Fibroblast of skin of back (primary cell): ENCODE measurements at places on chromosomes 2 and 18.
A peak's percentile ranks its signal among the peaks of the same experiment; 100 is the strongest.

DNA sequence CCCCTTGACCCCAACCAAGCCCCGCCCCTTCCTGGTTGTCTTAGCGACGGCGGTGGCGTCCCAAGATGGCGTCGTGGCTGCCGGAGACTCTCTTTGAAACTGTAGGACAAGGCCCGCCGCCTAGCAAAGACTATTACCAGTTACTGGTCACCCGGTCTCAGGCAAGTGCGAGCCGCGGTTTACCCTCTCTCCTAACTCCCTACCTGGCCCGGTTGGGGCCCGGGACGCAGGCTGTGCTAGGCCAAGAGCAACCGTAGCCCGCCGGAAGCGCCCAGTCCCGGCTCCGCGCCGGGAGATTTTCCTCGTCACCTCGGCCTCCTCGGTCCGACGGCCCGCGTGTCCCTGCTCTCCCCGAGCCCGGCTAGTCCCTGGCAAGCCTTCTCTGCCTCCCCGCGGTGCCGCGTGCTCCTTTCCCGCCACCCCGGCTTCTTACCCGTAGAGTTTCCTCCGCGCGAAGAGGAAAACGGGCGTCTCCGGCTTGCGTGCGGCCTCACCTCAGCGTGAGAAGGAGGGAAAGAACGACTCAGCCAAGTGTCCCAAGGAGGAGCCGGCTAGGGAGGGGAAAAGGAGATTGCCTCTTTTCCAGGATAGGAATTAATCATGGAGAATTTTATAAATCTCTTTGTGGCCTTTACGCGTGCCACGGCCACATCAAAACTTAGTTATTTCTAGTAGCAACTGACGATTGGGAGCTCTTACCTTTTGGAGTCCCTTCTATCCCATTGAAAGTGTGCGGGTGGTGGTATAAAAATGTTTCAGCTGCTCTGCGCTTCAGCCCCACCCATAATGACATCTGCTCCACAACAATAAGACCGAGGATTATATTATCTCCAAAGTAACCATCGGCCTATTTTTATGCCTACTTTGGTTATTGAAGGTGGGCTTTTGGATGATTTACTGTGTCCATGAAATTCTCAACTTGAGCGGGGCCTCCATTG, at the start of gene FBXO36:
Gene FBXO36, plus strand, starts transcription at position 55 of the 938 bp plus-strand sequence. Its CDS starts 11 bp downstream, at position 66.
- DNase-seq: peak; percentile 68

GRCh38 chr18:3611313-3612090, 161.5 kb downstream of the TGIF1 start:
- peak; percentile 59 for DNase-seq

DNA sequence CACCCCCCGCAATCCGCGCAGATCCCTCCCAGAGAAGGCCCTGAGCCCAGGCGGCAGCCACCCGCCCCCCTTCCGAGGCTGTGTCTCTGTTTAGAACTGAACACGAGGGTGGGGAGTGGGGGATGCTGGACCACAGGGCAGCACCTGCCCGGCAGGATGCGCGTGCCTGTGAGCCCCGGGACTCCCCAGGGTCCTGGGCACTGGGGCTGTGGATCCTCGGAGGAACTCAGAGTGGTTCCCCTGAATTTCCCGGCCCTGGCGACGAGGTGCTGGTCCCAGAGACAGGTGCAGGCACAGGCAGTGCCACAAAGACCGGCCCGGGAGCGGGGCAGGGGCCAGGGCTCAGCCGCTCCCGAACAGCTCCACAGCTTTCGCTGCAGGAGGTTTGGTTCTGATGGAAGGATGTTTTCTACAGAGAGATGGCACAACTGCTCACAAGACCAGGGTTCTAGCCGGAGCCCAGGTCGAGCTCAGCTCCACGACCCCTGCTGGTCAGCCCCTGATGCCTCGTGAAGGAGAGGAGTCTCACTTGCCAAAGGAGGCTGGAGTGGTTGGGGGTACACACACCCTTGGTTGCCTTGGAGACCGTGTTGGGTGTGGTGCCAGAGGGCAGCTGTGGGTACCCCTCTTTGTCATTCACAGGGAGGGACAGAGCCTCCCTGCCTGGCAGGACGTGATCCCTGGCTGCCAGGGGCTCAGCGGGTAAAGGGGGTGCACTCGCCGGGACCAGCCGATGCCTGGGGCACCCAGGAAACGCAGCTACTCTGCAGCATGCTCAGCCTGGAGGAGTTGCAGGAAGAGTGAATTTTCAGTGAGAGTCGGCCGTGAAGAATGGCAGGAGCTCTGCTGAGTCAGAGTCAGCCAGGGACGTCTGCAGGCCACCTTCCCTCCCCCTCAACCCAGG, 4.4 kb upstream of the NEU4 start:
- peak; percentile 42 for DNase-seq

DNA sequence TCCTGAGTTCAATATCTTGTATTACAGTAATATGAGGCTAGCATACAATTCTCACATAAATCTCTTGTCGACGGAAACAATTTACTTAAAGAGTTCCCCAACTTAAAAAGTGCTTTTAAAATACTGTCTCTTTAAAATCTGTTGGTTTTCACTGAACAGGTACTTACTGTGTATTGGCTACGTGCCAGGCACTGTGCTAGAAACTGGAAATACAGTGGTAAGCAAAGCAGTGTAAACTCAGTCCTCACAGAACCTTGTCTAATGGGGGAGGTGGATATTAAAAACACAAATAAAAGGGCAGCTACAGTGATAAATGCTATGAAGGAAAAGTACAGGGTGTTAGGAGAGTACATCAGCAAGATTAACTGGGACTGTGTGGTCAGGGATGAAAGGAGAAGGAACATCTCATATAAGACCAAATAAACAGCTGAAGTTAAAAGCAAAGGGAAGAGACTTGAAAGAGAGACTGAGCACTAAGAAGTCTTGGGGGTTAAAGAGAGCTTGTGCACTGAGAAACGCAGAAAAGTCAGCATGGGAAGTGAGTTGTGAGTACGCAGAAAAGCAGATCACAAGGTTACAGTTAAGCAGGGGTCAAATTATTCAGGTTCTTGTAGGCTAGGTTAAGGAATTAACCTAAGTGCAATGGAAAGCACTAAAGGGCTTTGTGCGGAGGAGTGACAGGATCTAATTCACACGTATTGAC, 52.5 kb downstream of the USP40 start:
- no peak for DNase-seq

DNA sequence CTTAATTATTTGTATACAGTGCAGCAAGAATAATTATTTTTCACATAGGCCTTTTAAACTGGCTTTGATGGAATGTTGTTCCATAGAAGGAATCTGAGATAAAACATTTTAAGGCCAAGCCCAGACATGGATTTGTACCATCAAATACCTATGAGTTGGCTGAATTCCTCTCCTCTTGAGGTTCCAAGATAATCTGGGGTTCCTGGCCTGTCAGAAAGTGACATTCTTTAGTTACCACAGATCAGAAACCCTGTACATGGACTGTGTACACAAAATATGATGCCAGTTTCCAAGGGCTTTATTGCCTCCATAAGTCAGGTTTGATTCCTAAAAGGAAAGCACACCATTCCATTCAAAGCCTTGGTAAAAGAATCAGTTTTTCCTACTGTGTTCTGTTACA, 1256.7 kb upstream of the NRXN1 start:
- DNase-seq: no peak

DNA sequence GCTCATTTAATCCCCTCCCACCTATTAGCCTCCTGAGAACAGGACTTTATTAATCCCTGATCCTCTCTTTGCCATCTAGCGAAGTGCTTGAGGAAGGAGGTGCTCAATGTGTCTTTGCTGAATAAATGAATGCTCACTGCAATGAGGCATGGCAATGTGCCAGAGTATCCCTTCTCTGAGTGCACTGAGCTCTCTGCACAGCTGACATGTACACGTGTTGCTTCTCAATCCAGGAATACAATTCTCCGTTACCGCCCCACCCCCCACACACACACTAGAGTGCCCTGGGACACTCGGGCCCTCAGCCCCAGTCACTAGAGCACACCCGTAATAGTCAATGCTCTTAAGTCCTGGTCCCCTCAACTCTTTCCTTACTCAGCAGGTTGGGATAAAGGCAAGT, 41.4 kb downstream of the FAM178B start:
- DNase-seq: no peak

GRCh38 chr2:18067588-18068384, 189.3 kb downstream of the KCNS3 start:
- DNase-seq: no peak

- peak; percentile 40 for DNase-seq
Measured at GRCh38 chr2:112793449-112793978, 9.2 kb upstream of the IL1A start.

DNA sequence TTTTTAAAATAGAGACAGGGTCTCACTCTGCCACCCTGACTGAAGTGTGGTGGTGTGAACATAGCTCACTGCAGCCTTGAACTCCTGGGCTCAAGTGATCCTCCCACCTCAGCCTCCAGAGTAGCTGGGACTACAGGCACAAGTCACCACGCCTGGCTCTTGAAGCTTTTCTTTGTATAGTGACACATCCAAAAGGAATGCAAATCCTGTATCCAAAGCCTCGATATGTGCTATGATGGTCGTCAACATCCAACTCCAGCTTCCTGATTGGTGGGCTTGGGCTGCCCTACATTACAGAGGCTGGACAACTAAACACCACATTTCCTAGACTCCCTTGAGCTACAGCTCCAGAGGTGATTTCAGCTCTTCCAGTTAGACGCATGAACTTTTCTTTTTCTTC, 101.7 kb upstream of the PGAP1 start:
- peak; percentile 91 for DNase-seq

- peak; percentile 85 for DNase-seq
Measured at GRCh38 chr2:240435457-240435947, at the start of gene GPC1. GPC1 (plus strand) TSS chr2:240435663; CDS start chr2:240435919, 256 bp downstream.

- DNase-seq: no peak
Measured at GRCh38 chr2:16614314-16614860, 51.2 kb downstream of the CYRIA start.

DNA sequence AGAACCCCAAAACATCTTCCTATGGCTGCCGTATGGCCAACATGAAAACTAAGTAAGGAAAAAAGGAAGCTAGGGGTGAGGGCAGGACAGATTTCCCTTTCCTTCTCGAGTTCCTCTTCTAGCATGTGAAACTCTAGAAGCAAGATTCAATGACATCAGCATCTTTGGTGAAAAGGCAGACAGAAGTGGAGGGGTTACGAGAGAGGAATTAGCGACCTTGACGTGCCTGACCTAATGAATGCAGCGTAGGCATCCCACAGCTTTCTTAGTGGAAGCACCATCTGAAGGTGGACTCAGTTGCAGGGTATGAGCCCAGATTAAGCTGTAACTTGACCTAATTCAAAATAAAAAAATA, 47.9 kb upstream of the PELI1 start:
- no peak for DNase-seq

DNA sequence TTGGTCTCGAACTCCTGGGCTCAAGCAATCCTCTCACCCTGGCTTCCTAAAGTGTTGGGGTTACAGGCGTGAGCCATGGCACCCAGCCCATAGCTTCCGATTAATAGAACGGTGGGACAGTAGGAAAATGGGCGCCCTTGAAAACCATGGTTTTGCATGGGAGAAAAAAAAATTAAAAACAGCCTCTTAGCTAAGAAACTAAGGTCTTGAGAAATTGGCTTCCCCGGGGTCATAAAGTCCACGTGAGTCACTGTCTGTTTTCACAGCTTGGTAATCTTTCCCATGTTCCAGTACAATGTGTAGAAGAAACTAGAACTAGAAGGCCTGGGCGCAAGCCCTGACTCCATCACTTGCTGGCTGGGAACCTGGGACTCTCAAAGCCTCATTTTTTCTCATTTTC, 20.7 kb downstream of the B3GNT2 start:
- DNase-seq: peak; percentile 75

DNA sequence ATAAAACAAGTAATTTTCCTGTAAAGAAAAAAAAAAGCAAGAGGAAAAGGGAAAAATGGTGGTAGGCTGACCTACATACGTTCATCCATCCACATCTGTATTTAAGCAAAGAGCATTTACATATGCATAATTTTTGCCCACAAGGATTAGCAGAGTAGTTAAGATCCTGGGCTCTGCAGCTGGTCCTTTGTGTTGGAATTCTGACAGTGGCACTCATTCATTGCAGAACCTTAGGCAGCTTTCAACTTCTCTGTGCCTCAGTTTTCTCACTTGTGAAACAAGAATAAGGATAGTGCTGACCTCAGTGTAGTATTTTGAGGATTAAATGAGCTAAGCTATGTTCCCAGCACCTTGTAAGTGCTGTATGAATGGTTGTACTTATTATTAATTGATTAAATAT, 211.3 kb downstream of the ARL4C start:
- peak; percentile 34 for DNase-seq

GRCh38 chr2:188294352-188294926, 2.8 kb downstream of the GULP1 start:
- DNase-seq: no peak
